H9 (cell line): ENCODE measurements at places on chromosomes 11 and 22.

- no peak for DNase-seq
These were observed 44.1 kb downstream of the AP2A2 start for GRCh38 chr11:969651-970205.

DNA sequence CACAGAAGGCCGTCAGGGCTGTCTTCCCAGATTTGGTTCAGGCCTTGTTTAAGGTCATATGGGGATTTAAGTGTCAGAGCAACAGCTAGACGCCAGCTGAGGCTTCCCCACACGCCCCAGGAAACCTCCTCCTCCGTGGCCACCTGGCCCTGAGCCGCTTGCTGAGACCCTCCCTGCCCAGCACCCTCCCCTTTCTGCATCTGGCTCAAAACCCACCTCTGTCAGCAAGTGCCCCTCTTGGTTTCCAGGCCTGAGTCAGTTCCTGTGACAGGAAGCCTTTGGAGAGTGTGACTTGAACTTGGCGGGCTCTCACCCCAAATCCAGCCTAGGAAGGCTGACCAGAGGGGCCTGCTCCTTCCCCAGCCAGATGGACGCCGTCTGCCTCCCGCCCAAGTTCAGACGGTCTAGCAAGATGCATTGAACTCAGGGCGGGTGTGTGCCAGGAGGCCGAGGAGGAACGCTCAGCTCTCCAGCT lies 561 bp downstream of the FXYD2 start:
- DNase-seq: peak; percentile 37

DNA sequence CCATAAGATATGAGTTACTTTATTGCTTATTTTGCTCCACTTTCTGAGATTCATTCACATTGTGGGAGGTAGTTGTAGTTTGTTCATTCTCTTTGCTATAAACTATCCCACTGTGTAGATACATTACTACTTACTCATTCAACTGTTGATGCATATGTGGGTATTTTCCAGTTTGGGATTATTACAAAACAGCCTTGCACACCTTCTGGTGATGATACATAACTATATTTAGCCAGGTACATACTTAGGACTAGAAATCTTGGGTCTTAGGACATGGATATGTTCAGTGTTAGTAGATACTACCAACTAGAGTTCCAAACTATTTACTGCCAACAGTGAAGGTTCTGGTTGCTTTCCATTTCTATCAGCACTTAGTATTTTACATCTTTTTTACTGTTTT lies 37.8 kb downstream of the BTG4 start:
- no peak for DNase-seq

- DNase-seq: no peak
These were observed 24.3 kb downstream of the CCDC15 start for GRCh38 chr11:124978316-124978715.

GRCh38 chr11:13962562-13963168 lies at the start of gene SPON1:
Gene SPON1 (plus strand): TSS chr11:13962723. CDS start chr11:13962905, 182 bp downstream.
- peak; percentile 74 for DNase-seq
